ENCODE measurements at places on chromosomes 3 and 15.

DNA sequence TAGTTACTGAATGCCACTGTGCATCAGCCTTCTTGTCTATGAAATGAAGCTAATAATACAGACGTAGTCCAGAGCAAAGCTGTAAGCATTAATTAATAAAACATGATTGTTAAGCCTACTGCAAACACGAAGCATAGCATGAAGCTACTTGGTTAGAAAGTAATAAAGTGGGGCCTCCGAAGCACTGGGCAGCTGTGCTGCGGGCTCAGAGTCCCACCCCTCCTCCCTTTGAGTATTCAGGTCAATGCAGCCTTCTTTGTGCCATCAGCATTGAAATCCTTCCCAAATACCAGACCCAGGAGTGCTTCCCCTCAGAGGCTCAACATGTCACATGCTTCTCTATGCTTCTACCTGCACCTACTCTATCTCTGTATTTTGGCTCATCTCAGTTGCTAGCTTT, 1112.6 kb downstream of the IGSF11 start:
- no peak for DNase-seq

DNA sequence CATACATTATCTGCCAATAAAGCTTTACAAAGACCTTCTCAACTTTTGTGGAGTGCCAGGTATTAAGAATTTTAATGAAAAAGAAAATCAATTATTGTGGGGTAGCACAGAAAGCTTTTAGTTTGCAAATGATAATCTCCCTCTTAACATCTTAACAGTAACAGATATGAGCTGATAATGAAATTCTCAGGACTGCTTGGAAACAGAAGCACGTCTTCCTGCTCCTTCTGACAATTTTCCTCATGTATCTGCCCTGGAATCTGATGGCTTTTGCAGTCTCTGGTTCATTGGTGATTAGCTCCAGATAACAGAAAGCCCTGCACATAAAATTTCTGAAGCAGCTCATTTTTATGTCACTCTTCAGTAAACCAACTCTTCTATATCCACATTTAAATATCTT, 432.4 kb upstream of the PDZRN3 start:
- DNase-seq, result no peak

DNA sequence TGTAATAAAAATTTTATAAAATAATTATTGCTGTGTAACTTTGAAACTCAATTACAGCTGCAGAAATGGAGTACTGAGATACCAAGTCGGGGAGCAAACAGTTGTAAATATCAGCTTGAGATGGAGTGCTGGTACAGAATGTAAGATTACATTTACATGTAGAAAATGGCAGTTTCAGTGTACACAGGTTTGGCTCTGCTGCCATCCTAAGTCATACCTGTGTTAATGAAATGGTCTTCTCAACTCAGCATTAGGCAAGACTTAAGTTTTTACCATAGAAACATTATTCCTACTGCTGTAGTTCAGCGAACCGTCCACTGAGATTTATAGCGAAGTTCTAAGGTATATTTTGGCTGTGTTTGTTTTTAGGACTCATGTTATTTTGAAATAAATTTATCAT, 110.1 kb upstream of the TBL1XR1 start:
- no peak for DNase-seq

GRCh38 chr3:29185706-29186105, 95.2 kb upstream of the RBMS3 start:
- DNase-seq, result no peak

DNA sequence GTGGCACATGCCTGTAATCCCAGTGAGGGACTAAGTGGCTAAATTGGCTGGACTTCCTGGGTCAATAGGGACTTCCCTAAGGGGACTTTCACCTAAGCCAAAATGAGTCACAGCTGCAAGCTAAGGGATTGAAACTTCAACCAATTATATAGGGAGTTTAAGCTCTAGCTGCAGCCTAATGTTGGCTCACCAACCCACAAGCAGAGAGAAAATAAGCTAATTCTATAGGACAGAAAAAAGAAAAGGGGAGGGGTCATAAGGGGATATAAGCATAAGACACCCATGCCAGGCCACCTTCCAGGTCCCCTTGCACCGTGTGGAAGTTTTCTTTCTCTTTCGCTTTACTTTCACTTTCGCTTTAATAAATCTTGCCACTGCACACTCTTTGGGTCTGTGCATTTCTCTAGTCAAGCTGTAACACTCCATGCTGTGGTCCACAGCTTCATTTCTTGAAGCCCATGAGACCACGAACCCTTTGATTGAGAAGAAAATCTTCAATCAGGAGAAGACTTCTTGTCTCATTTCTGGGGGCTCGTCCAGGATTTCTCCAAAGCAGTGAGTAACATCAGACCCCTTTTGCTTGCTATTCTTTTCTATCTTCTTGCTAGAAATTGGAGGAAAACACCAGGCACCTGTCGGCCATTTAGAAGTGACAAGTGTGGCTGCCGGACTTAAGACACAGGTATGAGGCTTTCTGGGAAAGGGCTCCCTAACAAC, 192.3 kb downstream of the IGSF11 start:
- no peak for DNase-seq

- DNase-seq, result no peak
Observed at GRCh38 chr3:30832961-30833575, 61.4 kb downstream of the GADL1 start.

DNA sequence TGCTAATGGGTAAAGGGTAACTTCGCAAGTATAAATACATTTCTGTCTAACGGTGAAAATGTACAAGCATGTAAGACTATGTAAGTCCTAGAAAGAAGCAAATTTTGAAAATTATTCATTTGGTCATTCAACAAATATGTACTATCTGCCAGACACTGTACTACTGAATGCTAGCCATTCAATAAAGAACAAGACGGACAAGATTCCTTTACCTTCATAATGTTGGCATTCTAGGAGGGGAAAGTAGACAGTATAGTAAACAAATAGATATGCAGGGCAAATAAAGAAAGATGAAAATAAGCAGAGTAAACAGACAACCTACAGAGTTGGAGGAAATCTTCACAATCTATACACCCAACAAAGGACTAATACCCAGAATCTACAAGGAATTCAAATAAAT, 32.7 kb downstream of the C3orf70 start:
- no peak for DNase-seq

- DNase-seq, result no peak
Observed at GRCh38 chr15:94026458-94027304, 204.7 kb upstream of the MCTP2 start.

GRCh38 chr3:140753865-140754754, 76.2 kb downstream of the TRIM42 start:
- no peak for DNase-seq

- no peak for DNase-seq
Observed at GRCh38 chr15:57278439-57278838, 97.9 kb upstream of the CGNL1 start.

DNA sequence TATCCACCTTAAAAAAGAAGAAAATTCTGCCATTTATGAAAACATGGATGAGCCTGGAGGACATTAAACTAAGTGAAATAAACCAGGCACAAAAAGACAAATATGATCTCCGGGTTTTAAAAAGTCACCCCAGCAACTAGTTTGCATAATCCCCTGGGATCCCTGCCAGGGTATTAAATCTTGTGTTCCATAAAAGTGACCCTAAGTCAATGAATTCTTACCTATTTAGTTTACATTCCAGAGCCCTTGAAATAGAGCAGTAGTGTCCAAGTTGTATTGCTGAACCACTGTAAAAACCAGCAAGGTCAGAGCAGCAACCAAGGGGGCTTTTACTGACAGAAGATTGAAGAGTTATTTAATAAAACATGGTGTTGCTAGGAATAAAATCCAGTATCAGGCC, 716.8 kb upstream of the BCHE start:
- no peak for DNase-seq

GRCh38 chr3:118946449-118946848, 88.2 kb downstream of the IGSF11 start:
- DNase-seq, result no peak

DNA sequence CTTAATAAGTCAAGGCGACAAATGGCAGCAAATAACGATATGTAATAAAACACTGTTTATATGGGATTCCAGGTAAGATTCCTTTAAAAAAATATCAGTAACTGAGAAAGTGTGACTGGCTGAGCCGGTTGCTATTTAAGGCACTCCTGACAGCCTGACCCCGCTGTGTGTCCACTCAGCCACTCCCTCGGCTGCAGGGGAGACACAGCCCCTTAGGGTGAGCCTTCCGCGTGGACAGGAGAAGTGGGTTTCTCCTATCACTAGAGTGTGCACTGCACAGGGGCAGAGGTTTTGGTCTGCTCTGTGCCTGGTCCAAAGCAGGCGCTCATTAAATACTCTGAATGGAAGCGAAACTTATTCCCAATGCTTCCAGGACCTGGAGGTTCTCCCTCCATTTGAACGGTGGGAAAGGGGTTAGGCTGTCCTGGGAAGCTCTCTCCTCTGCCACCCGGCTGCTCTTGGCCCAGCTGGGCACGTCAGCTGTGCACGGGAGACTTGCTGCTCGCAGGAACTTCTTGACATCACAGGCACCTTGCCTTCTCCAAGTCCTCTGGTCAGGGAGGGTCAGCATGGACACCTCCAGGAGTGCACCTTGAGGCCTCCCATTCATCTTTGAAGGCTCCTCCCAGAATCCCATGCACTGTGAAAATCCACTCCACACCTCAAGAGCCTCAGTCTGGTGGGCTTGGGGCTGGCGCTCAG, 43.3 kb upstream of the SLCO2A1 start:
- DNase-seq, result no peak

- DNase-seq, result no peak
Observed at GRCh38 chr3:56484525-56485032, 16.3 kb upstream of the ERC2 start.

DNA sequence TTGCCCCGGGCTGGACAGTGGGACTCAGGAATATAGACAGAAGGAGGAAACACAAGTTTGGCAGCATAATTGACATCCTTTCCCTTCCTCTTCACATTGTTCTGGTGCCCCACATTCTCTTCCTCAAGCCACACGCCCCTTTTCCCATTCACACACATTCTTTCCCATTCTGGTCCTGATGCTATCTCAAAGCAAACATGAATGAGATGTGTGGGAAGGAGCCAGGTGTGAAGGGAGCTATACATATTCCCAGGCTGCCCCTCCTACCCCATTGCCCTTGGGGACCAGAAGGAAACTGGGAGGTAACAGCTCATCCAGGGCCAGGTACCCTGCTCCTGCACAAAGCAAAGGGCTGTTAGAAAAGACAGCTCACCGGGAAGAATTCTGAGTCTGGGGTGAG, 23.4 kb upstream of the CLK3 start:
- no peak for DNase-seq

DNA sequence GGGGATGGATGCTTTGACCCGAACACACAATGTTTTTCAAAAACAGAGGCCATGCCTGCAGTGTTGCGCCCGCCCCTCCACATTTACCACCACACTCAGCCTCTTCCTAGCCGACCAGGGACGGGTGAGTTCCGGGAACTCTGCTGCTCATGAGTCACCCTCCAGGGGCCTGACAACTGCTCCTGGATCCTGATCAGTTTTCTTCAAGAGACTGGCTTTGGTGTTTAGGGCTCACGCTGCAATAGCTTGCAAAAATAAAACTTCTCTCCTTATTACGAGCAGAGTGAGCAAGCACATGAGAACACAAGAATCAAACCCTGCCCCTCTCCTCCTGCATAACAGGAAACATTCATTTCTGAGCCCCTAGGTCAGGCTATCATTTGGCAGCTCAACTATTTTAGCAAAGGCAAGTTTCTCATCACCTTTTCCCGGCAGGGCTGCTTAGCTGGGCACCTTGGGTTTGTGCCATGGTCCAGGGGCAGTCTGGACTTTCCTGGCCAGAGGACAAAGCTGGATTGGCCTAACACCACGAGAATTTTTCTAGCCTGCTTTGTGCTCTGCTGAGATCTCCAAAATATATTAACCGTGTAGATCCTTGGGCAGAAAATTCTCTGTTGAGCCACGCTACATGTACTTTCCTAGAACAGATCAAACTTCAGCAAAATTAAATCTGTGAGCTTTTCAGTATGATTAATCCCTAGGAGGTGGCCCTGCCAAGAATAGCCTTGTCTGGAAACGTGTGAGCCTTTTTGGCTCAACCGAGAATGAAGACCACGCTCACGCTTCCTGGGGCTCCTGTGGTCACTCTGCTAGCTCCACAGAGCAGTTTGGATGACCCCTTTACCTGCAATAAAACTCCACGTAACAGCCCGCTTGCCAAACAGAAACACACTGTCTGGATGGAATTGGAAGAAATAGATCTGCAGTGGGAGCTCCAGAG, 52.7 kb upstream of the SPATA12 start:
- DNase-seq, result no peak

- peak; percentile 48 for DNase-seq
Observed at GRCh38 chr3:52983336-52983807, 62.5 kb downstream of the SFMBT1 start.

DNA sequence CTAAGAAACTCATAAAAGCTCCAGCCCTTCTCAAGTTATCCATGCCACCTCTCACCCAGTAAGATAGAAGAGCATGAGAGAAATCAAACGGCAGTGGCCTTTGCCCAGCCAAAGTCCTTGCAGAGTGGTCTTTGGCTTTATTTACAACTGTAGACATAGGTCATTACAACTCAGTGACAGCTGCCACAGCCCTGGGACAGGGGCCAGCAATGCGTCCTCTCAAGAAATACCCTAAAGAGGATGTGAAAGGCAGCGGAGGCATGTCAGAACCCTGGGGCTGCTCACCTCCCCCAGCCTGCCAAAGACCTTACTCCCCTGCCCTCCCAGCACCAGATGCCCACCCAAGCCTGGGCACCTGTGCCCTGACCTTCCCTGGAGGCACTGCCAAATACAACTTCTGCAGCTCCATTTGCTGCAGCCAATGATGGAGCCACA, 6.3 kb downstream of the ACAA1 start:
- no peak for DNase-seq

DNA sequence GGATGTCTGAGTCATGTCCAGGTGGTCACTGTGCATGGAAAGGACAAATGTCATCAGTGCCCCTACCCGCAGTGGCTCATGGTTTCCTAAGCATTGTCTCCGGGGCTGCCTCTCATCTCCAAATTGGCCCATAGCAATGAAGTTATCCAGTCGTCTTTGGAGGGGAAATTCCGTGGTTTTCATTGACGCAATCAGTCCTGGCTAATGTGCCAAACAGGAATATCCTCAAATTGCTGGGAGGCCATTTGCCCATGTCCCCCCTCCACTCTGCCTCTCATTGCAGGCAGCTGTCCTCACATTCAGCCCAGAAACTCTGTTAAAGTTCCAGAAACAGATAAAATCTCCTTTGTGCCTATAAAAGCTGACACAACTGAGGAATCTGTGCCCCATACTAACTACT, 81.6 kb downstream of the MCTP2 start:
- DNase-seq, result no peak

DNA sequence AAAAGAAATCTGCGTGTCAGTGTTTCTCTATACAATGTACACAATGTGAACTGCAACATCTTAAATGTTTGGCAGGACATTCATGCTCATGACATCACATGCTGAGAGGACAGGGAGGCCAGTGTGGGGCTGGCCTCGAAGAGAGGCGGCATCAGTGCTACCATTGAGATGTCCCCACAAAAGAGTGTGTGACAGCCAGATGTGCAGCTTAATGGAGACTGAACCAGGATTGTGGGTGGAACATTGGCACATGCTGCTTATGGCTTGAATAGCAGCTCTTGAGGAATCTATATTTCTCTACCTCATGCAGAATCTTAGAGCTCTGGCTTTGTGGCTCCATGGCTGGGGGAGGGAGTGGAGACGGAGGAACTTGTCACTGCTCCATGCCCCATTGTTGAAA, 18.5 kb downstream of the CLDN11 start:
- no peak for DNase-seq

- no peak for DNase-seq
Observed at GRCh38 chr3:22858486-22858885, 344.6 kb upstream of the UBE2E2 start.

- no peak for DNase-seq
Observed at GRCh38 chr3:2826453-2826852, 283.7 kb downstream of the IL5RA start.

- no peak for DNase-seq
Observed at GRCh38 chr3:172100482-172100881, 61.1 kb downstream of the FNDC3B start.

Data from activated naive CD4-positive, alpha-beta T cell treated with anti-CD3 and anti-CD28 coated beads, Interleukin-2, amount 50 U/mL, for 16 hours (primary cell).